ENCODE measurements at places on chromosomes 1 and 21.
A peak's percentile ranks its signal among the peaks of the same experiment; 100 is the strongest.

- DNase-seq: no peak
Observed at GRCh38 chr1:232287676-232288569, 342.0 kb downstream of the SIPA1L2 start.

DNA sequence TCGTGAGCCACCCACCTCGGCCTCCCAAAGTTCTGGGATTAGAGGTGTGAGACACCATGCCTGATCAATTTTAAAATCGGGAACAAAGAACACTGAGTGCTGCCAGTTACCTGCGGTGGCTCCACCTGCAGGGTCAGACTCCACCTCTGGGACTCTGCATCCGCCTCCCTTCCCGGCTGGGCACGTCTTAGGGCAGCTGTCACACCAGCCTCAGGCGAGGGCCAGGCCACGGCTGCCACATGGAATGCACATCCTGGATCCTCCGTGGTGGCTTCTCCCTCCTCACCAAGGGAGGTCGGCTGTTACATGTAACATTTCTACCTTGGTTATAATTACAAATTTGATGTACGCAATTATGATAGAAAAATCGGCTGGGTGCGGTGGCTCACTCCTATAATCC is 5.9 kb upstream of the MXRA8 start:
- no peak for DNase-seq

GRCh38 chr1:3865606-3866160 is 8.4 kb downstream of the DFFB start:
- no peak for DNase-seq

GRCh38 chr1:18972531-18972930 is 16.1 kb upstream of the IFFO2 start:
- DNase-seq: peak; percentile 45

DNA sequence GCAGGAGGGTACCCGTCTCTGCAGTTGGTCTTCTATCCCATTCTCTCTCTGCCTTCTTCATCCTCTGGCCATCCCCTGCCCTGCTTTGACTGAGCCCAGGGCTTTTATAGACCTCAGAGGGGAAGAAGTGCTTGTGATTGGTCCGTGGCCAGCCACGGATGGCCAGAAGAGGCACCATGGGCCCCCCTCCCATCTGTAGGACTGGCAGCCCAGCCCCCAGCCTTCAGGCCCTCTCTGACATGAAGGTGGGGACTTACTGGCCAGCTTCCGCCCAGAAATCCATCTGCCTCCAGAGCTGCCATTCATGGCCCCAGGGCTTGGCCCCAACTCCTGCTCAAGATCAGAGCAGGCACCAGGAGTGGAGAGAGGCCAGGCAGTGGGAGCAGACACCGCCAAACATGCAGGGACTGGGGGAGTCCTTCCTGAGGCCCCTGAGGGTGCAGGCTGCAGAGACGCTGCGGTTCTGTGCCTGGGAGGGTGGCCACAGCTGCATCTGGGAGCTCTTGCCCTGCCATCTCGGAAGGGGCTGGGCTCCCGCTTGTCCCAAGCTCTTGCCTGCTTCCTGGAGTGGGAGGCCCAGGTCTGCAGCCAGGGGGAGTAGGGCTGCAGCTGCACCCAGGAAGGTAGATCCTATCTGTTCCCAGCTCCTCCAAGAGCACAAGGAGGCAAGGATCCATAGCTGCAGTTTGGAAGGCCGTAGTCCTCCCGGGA is 698.6 kb upstream of the B3GALT2 start:
- DNase-seq: no peak

GRCh38 chr1:20589331-20590278 is 708 bp downstream of the CDA start:
- no peak for DNase-seq

- no peak for DNase-seq
Observed at GRCh38 chr21:35682904-35683549, 377.3 kb downstream of the SETD4 start.

DNA sequence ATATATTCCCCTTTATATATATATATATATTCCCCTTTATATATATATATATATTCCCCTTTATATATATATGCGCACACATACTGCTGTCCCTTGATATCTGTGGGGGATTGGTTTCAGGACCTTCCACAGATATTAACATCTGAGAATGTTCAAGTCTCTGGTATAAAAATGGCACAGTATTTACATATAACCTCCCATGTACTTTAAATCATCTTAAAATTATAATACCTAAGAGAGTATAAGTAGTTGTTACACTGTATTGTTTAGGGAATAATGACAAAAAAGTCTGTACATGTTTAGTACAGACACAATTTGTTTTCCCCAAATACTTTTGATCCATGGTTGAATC is 45.8 kb downstream of the NR5A2 start:
- no peak for DNase-seq

GRCh38 chr1:155082301-155083051 is 3.8 kb downstream of the EFNA3 start:
- DNase-seq: no peak

DNA sequence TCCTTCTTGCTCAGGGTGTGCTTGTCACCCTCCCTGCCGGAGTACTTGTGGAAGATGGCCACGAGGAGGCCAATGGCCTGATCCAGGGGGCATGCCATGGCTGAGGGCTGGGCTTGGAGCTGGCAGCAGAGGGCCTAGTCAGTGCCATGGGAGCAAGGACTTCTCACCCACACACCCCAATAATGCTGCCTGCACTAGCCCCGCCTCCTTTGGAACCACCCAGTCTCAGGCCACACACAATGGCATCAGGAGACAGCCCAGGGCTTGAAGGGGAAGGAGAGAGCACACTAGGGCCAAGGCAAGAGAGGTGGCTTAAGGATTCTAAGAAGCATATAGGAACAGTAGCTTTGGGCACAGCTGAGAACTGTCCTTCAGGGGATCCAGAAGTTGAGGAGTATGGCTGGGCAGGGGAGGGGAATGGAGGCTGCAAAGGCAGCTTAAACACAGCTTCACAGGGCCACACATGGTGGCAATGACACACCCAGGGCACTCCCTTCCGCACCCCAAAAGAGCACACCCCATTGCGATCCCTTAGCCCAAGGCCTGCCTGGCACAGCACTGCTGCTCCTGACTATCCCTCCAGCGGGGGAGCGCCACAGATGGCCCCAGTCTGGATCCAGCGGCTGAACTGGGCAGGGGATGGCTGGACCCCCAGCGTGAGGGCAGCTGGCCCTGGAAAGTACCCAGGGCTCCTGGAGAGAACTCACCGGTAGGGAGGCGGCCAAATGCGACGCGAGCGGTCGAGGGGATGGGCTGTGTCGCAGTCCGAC is at the start of gene S100A6:
TSS of gene S100A6 (minus strand) at position 750 of the 770 bp plus-strand sequence. CDS start at position 98, 652 bp downstream.
- DNase-seq: peak; percentile 50

- DNase-seq: no peak
Observed at GRCh38 chr1:53963460-53963859, 17.3 kb downstream of the LRRC42 start.

GRCh38 chr1:245772325-245772724 is 617.5 kb downstream of the KIF26B start:
- no peak for DNase-seq

DNA sequence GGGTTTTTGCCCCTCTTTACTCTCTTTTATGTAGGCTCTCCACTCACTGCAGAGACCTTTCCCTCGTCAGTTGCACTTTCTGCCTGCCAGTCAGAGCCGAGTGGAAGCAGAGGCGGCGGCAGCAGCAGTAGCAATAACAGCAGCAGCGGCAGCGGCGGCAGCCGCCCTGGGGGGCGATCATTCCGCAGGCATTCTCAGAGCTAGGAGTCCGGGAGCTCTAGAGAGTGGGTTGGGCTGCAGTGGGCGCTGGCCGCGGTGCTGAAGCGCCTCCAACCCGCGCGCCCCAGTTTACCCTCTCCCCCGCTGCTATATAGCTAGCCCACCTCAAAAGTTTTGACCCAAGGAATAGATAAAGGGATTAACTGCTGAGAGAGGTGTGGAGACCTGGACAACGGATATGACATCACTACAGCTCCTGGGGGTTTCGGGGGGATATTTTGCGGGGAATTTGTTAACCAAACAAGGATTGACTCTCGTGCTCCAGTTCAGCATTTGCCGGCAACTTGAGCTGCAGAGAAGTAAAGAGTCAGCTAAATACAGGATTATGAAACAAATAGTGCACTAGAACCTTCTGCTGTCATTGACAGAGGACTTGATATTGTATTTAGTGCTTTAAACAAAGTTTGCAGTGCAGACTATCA is at the start of gene OLFM3:
TSS of gene OLFM3 (minus strand) at position 102 of the 641 bp plus-strand sequence.
- DNase-seq: no peak

- no peak for DNase-seq
Observed at GRCh38 chr1:119220991-119221390, 80.5 kb upstream of the WARS2 start.

GRCh38 chr21:19343711-19344110 is 940.1 kb upstream of the TMPRSS15 start:
- DNase-seq: no peak

DNA sequence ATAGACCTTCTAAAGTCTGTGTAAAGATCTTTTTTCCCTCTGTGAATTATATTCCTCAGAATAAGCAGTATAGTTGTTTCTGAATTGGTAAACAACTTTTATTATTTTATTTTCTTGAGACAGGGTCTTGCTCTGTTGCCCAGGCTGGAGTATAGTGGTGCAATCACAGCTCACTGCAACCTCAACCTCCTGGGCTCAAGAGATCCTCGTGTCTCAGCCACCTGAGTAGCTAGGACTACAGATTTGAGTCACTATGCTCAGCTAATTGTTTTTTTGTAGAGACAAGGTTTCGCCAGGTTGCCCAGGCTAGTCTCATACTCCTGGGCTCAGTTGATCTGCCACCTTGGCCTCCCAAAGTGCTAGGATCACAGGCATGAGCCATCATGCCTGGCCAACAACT is 26.6 kb upstream of the HMGN1 start:
- DNase-seq: no peak

DNA sequence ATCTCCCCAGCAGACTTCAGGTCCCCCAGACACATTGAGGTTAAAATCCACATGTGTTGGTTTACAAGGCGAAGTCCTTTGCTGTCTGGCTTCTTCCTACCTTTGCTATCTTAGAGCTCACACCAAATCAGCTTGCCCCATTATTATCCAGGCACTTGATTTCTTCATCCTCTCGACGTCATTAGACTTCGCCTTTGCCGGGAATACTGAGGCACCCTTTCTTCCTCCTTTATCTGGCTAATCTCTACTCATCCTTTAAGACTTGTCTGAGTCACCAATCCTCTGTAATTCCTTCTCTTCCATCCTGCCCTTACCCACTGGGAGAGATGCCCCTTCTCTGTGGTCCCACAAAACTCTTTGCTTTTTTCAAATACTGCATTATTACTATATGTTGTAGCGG is 9.2 kb upstream of the XCL2 start:
- DNase-seq: no peak

DNA sequence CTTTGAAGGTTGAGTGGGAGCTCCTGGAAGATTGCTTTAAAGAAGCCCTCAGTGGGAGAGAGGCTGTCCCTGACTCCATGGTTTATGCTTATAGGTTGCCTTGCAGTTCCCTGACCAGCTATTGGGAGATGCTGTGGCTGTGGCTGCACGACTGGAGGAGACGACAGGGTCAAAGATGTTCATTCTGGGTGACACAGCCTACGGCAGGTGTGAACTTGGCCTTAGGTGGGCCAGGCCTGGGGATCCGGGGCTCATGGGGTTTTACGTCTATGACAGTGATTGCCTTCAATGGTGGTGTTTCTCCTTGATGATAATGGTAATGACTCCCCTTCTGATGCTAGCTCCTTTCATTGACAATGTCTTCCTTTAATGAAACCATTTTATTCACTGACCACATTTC is 692 bp downstream of the DPH2 start:
- no peak for DNase-seq

- no peak for DNase-seq
Observed at GRCh38 chr1:50252196-50252595, 143.5 kb downstream of the ELAVL4 start.

- DNase-seq: no peak
Observed at GRCh38 chr21:44354775-44355771, 1.7 kb downstream of the TRPM2 start.

GRCh38 chr1:164803366-164803765 is 244.4 kb downstream of the PBX1 start:
- DNase-seq: no peak
